ENCODE measurements at places on chromosomes 1 and 21.

- peak; percentile 15 for ATAC-seq
Measured at GRCh38 chr1:229229137-229229720, 41.7 kb upstream of the RAB4A start.

DNA sequence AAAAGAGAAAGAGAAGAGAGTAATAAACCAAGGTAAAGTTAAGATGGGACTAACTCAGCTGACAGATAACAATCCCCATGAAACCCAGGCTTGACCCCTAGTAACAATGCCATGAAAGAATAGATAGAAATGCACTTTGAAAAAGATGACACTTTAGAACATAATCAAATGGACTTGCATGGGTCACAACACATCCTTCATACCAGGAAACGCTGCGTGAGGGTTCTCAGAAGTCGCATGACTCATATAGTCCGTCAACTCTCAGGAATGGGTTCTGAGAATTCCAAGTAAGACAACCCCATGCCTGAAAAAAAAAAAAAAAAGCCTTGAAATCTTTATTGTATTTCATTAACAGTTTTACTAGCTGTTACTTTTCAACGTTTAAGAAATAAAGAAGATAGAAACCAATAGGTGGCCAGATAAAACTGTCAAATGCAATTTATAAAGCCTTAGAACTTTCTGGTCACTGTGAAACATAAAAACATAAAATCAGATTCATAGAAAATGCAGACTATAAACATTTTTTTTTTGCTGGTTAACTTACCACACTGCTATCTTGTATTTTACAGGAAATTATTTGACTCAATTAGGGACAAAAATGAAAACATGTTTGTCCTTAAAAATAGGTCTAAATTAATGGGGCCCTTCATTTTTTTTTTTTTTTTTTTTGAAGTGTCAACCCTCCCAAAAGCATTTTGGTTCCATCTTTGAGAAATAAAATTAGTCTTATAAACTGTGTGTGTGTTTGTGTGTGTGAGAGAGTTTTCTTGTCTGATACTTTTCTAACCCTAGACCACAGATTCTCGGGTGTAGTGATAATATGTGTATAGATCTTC, 202.1 kb downstream of the NCAM2 start:
- ATAC-seq, result no peak

GRCh38 chr21:45742247-45742646, 98.7 kb downstream of the PCBP3 start:
- ATAC-seq, result no peak

- no peak for ATAC-seq
Measured at GRCh38 chr1:95475686-95476457, 241.9 kb downstream of the RWDD3 start.

DNA sequence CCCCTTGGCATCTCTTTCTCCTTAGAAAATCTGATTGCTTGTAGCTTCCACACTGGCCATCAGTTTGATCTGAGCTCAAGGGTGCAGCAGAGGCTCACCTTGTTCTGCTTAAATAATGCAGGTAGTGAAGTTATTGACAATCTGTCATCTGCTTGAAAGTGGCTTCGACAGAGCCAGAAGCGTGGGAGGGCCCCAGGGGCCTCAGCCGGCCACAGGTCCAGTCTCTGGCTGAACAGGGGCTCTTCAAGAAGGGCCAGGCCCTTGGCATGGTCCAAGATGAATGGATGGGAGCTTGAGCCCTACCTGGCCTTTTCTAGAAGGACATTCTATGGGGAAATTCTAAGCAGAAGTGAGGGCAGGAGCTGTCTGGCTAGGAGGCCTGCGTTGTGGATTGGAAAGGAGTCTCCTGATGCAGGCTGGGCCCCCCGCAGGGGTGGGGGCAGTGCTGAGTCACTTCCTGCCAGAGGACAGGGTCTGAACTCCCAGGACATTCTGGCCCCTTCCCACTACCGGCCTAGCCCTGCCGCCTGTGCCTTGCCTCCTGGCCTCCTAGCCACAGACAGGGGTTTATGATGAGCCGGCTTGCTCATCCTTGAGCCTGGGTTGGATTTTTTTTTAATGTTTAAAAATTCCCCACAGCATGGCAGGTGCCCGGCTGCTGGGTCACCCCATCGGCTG, 162.3 kb upstream of the VAMP3 start:
- no peak for ATAC-seq

- ATAC-seq, result peak; percentile 39
Measured at GRCh38 chr1:235450886-235451483, 53.3 kb downstream of the B3GALNT2 start.

GRCh38 chr1:36157973-36158826, 2.2 kb downstream of the MAP7D1 start:
- no peak for ATAC-seq

- ATAC-seq, result no peak
Measured at GRCh38 chr1:40938393-40938792, 41.1 kb upstream of the CTPS1 start.

DNA sequence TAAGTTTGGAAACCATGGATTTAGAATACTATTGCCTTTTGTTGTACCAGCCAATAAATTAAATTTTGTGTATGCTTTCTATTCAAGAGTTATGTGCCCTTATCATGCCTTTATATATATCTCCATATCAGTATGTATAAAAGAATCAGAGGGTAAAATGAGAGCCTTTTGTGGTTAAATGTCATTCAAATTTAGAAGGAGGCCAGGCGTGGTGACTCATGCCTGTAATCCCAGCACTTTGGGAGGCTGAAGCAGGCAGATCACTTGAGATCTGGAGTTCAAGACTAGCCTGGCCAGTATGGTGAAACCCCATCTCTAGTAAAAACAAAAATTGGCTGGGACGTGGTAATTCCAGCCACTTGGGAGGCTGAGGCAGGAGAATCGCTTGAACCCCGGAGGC, 88.9 kb downstream of the XPR1 start:
- no peak for ATAC-seq

DNA sequence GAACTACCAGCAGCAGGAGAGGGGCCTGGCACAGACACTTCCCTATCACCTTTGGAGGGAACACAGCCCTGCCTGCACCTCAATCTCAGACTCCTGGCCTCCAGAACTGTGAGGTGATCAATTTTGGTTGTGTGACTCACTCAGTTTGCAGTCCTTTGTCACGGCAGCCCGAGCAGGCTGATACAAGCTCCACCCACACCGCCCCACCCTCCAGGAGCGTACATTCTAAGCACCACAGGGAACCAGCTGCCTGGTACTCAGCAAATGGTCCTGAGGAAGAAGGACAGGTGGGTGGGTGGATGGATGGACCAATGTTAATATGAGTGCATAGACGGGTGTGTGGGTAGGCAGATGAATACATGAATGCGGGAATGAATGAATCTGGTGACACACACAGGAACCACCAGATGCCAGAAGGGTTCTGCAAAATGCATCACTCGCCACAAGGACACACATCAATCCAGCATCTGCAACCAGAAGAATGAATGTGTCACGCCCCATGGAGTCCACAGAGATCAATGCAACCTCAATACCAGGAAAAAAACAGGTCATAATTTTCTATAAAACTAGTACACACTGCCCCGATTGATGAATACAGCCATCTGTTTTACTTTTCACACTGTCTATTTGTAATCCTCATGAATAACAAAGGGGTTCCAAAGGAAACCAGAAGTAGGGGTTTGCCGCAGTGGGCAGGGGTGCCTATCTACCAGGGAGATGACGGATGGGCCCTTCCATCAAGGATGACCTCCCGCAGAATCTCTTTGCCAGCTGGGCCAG, 284.5 kb downstream of the NPHP4 start:
- ATAC-seq, result peak; percentile 88

GRCh38 chr1:106995970-106996369, 60.5 kb upstream of the PRMT6 start:
- no peak for ATAC-seq

DNA sequence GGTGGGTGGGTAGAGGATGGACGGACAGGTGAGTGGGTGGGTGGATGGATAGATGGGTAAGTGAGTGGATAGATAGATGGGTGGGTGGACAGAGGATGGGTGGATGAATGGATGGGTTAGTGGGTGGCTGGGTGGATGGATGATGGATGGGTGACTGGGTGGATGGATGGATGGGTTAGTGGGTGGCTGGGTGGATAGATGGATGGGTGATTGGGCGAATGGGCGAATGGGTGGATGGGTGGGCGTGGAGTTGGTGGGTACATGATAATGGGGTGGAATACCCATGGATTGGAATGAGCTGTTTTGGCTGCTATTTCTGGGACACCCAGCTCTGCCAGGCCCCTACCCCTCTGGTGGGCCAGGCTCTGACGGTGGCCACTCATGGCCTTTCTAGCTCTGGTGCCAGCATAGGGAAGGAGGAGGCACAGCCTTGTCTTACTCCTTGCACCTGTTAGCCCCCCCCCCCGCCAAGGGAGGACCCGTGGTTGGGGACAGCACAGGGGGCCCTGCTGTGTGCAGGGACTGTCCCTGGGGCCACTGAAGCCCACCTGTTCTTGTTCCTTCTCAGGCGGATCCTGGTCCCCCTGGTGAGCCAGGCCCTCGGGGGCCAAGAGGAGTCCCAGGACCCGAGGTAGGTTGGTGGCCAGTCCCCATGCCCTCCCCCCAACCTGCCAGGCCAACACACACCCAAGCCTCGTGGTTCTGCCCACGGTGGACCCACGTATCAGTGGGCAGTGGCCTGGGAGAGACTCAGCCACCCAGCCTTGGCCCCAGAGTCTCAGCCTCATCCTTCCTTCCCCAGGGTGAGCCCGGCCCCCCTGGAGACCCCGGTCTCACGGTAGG, 26.4 kb downstream of the COL6A2 start:
- no peak for ATAC-seq

DNA sequence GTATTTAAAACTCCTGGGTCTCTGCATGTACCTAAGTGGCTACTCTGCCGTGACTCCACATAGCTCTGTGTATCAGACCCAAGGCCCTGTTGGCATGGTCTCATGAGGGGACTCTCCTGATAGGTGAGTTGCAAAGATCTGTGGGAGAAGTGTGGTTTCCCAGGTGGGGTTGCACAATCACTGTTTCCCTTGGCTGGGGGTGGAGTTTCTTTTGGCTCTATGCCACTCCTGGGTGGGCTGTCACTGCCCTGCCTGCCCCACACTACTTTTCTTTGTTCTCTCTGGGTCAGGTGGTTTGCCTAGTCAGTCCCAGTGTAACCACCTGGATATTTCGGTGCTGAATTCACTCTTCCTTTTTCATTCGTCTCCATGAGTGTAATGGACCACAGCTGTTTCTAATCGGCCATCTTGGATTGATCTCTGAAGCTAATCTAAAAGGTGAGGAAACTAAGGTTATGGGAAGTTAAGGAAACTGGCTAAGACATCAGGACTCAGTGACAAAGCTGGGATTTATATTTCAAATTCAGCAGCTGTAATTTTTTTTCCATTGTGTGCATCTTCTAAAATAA, 97.1 kb upstream of the CACYBP start:
- ATAC-seq, result no peak

- ATAC-seq, result peak; percentile 83
Measured at GRCh38 chr1:155729031-155729898, 40.4 kb downstream of the DAP3 start.

- no peak for ATAC-seq
Measured at GRCh38 chr1:91611483-91611917, 110.8 kb downstream of the CDC7 start.

- no peak for ATAC-seq
Measured at GRCh38 chr1:193909406-193910082, 723.1 kb upstream of the B3GALT2 start.

- no peak for ATAC-seq
Measured at GRCh38 chr21:36743446-36743845, 44.5 kb downstream of the SIM2 start.

GRCh38 chr1:166888373-166889111, 12.5 kb upstream of the TADA1 start:
- ATAC-seq, result no peak

DNA sequence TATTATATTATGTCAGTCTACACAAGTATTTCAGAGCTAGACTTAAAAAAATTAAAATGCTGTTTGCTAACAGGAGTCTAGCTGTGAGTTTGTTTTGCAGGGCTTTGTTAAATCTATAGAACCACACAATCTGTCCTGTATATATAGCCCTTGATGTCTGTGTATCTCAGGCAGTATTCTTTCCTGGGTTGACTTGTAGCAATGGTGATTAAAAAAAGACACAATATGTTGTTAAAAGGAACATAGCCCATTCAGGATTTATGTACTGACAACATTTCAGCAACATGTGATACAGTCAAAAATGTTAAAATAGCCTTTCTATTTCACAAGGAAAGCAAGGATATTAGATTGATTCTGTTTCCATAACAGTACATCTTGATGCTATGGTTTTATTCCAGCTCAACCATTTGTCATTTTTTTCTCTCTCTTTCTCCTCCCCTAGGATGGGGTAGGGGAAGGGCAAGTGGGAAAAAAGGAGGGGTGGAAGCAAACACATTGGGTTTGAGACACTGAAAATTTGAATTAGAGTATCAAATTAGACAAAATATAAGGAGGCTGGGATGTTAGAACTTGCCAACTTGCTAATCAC, 139.2 kb downstream of the DSCAM start:
- no peak for ATAC-seq

DNA sequence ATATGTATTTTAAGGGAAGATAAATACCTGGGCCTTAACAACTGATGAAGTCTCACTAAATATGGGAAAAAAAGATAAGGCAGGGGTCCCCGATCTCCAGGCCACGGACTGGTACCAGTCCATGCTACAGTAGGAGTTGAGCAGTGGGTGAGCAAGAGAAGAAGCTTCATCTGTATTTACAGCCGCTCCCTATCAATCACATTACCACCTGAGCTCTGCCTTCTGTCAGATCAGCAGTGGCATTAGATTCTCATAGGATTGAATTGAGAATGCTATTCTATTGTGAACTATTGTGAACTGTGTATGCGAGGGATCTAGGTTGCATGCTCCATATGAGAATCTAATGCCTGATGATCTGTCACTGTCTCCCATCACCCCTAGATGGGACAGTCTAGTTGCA, 43.0 kb upstream of the PAXBP1 start:
- no peak for ATAC-seq

GRCh38 chr1:65026235-65026634, 59.9 kb upstream of the JAK1 start:
- ATAC-seq, result no peak

DNA sequence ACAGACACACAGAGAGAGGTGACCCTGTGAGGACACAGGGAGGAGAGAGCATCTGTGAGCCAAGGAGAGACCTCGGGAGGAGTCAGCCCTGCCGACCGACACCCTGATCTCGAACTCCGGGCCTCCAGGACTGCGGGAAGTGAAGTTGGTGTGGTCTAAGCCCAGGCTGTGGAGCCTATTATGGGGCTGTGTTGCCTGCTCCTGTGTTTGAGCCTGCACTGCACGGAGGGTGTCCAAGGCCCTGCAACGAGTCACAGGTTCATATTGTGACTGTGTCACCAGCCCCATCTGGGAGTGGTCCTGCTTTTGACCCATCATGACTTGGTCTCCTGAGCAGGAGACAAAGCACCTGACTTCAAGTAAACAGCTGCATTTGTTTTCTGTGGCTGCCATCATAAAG, 186.0 kb upstream of the AJAP1 start:
- no peak for ATAC-seq

DNA sequence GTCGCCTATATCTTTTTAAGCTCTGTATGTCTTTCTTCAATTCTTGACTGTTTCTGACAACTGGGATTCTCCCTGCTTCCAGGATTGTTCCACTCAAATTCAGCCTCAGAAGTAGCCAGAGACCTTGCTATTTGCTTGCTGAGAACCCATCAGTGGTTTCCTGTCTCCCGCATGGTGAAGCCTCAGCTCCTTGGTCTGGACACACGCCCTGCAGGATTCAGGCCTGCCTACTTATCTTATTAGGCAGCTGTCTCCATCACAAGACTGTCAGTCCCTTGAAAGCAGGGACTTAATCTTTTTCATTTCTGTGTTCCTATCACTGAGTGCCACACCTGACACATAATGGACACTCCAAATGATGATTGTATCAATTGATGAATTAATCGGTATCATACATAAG, 175.3 kb downstream of the PLPP3 start:
- ATAC-seq, result no peak

Data from esophagus mucosa (tissue), 1 donor.